Kidney capillary endothelial cell (primary cell): ENCODE measurements at places on chromosomes 2 and 18.
A peak's percentile ranks its signal among the peaks of the same experiment; 100 is the strongest.

DNA sequence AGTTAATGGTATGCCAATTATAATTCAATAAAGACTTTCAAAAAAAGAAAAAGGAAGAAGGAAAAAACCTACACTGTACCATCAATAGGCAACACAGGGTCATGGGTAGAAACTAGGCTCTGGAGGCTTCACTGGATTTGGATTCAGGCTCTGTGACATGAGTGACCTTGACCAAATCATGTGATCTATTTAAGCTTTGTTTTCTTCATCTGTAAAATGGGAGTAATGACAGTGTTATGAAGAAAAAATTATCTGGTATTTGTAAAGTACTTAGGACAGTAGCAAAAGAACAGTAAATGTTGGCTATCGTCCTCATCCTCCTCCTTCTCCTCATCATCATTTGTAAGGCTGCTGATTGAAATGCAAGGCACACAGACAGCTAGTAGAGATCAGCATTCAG lies 59.3 kb upstream of the STPG4 start:
- DNase-seq, result no peak

- peak; percentile 36 for DNase-seq
These were observed at the start of gene RNF152 for GRCh38 chr18:61892683-61893308. Gene RNF152 (minus strand): TSS chr18:61893007. CDS start chr18:61816463, 76,544 bp downstream.

DNA sequence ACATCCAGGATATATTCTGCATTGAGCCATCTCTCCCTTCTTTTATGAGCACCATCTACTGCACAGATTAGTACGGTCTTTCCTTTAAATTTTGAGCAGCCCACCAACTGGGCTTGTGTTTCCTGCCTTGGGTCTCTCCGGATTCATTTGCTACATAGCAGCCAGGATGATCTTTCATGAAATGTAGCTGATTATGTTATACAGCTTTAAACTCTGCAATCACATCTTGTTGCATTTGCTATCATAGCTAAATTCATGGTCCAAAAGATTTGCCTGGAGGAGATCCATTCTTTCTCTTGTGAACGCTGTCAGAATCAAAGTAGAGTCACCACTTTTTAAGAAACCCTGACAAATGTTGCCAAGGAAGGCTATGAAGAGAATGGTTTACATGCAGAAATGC lies 215.1 kb upstream of the LRRTM4 start:
- no peak for DNase-seq

- DNase-seq, result no peak
These were observed 32.1 kb downstream of the ZFP36L2 start for GRCh38 chr2:43194121-43194869.

- DNase-seq, result no peak
These were observed 70.5 kb downstream of the PSMG2 start for GRCh38 chr18:12773369-12773768.

DNA sequence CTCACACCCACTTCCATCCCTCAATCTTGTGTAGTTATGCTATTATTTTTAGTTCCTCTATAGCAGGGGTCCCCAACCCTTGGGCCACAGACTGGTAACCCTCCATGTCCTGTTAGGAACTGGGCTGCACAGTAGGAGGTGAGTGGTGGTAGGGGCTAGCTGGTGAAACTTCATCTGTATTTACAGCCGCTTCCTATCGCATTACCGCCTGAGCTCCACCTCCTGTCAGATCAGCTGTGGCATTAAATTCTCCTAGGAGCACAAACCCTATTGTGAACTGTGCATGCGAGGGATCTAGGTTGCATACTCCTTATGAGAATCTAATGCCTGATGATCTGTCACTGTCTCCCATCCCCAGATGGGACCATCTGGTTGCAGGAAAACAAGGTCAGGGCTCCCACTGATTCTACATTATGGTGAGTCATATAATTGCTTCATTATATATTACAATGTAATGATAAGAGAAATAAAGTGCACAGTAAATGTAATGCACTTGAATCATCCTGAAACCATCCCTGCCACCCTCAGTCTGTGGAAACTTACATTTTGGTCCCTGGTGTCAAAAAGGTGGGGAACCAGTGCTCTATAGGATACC lies 1.6 kb upstream of the RAB11FIP5 start:
- DNase-seq, result no peak

DNA sequence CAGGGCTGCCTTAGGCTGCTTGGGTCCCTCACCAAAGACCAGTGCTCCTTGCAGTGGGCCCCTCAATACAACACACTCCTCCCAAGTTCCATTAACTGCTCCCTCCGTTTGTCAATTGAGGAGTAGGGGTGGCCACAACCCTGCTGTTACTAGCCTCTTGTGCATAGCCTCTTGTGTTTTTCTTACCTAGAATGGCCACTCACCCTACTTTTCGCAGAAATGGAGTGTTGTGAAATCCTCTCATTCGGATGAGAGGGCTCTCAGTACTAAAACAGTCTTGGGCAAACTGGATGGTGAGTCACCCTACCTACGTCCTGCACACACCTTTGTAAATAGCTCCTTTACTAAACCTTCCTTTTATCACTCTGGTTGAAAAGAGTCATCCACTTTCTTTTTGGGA lies 253.9 kb downstream of the OSR1 start:
- DNase-seq, result no peak

GRCh38 chr2:59677158-59677557 lies 876.3 kb downstream of the BCL11A start:
- DNase-seq, result no peak

GRCh38 chr2:99691926-99692325 lies 202.1 kb upstream of the REV1 start:
- no peak for DNase-seq

GRCh38 chr2:19685731-19686130 lies 216.1 kb downstream of the TTC32 start:
- no peak for DNase-seq

DNA sequence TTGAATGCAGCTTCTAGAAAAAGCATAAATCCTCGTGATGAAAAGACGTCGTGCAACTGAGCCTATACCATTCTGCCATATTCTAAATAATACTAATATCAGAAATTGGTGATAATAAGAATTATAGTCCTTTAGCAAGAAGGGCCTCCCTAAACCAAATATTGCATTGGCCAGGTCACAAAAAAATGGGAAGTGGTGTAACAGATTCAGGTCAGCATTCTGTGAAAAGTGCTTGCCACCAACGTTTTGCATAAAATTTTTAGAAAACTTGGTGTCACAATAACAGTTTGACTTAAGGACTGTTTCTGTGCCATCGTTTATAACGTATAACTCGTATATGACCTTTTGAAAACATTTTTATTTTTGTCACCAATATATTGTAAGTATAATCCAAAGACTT lies 603.6 kb downstream of the CPS1 start:
- DNase-seq, result no peak
